ENCODE measurements at places on chromosomes 3 and 15.

DNA sequence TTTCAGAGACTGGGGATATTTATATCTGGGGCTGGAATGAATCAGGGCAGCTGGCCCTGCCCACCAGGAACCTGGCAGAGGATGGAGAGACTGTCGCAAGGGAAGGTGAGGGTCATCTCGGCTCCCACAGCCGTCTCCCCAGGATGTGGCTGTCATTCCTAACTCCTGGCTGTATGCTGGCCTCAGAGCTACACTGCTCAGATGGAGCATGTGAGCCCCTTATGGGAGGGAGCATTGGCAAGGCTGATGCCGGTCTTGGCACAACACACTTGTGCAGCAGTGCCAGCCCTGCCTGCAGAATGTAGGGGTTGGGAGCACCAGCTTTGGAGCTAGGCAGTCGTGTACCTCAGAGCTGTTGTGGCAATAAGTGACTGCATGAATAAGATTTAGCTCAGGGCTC lies 5.2 kb downstream of the RCCD1 start:
- no peak for DNase-seq

- no peak for DNase-seq
Measured at GRCh38 chr15:67946701-67947100, 106.9 kb upstream of the RNU6-1 start.

GRCh38 chr3:142087676-142088075 lies 61.7 kb downstream of the TFDP2 start:
- DNase-seq, result no peak

GRCh38 chr3:44208086-44208485 lies 33.6 kb upstream of the TOPAZ1 start:
- DNase-seq, result no peak

DNA sequence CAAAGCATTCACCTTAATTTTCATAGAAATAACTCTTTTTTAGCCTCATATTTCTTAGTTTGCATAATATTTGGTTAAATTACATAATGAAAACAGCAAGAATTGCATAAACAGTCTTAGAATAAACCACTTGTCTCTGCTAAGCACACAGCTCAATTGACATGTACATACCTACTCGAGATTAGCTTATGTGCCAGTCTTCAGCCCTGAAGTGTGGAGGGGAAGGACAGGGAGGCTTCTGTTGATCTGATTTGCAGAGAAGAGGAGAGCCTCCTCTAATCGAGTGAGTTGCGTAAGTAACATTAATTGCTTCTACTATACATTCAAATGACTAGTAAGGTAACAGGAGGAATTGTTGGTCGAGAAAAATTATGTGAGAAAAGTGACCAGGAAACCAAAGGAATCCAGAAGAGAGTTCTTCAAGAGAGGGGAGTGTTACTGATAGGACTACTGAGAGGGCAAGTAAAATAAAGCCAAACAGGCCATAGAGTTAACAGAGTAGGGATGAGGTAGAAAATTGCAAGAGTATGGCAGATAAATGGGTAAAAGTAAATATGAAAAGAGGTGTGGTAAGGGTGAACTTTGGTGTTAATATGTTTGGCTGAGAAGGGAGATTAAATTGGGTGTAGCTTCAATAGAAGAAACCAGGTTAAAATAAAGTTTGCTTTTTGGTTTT lies 7.1 kb upstream of the GOLIM4 start:
- DNase-seq, result no peak

- DNase-seq, result peak; percentile 7
Measured at GRCh38 chr15:85858586-85859375, 64.1 kb upstream of the KLHL25 start.

- no peak for DNase-seq
Measured at GRCh38 chr15:65910341-65910740, 41.0 kb downstream of the RAB11A start.

DNA sequence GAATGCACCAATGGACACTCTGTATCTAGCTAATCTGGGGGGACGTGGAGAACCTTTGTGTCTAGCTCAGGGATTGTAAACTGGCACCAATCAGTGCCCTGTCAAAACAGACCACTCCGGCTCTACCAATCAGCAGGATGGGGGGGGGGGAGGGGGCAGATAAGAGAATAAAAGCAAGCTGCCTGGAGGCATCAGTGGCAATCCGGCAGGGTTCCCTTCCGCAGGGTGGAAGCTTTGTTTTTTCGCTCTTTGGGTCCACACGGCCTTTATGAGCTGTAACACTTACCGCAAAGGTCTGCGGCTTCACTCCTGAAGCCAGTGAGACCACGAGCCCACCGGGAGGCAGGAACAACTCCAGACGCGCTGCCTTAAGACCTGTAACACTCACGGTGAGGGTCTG lies 827.1 kb downstream of the PLOD2 start:
- no peak for DNase-seq

- no peak for DNase-seq
Measured at GRCh38 chr3:127886231-127886955, 28.6 kb upstream of the KBTBD12 start.

- DNase-seq, result no peak
Measured at GRCh38 chr3:44077267-44077666, 164.4 kb upstream of the TOPAZ1 start.

GRCh38 chr15:35167675-35168074 lies 82.6 kb upstream of the NANOGP8 start:
- no peak for DNase-seq

DNA sequence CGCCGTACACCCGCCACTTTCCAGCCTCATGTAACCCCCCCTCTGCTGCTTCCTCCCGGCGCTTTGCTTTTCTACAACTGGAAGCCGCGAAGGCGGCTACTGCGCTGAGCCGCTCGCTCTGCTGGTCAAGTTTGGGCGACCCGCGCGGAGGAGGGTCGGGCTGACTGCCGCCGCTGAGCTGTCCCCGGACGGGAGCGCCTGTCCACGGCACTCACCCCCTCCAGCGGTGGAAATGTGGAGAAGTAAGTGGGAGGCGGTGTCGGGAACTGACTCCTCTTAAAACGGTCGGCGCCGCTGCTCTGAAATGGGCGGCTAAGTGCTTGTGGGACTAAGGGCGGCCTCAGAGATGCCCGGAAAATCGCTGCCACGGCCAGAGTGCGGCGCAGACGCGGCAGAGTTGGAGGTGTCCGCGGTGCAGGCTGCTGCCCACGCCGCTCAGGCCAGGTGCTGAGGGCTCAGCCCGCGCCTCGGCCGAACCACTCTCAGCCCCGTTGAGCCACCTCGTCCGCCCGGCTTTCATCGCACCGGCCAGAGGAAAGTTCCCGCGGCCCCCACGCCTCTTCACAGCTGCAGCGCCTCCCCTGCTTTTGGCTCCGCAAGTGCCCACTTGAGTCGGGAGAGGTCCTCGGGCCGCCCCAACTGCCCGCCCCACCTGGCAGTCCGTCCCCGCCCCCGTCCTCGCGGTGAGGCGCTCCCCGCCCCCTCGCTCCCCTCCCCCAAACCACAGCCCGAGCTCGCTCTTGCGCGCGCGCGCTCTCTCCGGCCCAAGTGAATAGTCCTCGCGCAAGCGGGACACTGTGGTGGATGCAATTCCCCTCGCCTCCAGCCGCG lies at the start of gene EPHA6:
EPHA6 (plus strand) TSS at position 775 of the 831 bp plus-strand sequence.
- no peak for DNase-seq

GRCh38 chr3:19365471-19365870 lies 217.2 kb downstream of the KCNH8 start:
- DNase-seq, result no peak

DNA sequence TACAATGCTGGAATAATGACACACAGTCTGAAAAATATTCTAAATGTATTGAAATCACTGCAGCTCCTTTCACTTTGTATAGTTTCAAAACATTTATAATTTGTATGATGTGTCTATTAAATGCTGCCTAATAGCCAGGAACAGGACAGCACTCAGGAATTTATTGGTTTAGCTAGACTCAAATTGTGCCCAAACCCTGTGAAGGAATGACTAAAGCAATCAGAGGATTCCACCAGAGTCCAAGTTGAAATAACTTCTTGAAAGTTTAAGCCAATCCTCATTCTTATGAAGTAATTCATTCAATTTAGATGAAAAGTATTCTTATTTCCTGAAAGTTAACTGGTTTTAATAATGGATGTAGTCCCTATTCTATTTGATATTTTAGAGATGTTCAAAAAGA lies 267.0 kb downstream of the ZMAT3 start:
- no peak for DNase-seq

DNA sequence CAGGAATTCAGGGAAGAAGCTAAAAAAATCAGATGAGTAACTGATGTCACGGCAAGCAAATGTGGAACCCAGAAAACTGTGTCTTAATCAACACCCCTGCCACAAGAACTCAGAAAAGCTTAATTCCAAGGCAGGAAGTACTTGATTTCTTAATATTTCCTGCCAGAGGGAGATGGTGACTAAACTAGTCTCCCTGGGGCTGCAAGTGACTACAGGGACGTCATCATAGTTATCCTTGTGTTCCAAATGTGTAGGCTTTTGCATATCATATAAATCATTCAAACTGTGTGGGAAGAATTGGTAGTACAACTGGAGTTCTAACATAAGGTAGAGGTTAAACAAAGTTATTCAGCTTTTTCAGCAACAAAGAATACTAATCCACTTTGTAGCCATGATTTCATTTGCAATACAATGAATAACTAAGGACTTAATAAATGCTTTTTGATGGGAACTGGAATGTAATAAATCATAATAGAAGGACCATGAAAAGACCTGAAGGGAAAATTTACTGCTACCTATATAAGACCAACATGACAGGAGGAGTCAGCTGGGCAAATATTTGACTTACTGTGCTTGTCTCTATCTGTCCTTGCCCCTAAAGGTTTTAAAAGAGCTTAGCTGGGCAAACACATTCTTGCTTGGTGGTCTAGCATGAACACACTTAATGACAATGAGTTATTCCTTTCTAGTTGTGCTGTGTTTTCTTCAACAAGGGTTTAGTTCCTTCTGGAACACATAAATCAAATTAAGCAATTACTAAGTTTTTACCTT lies 76.0 kb upstream of the NECTIN3 start:
- DNase-seq, result no peak

DNA sequence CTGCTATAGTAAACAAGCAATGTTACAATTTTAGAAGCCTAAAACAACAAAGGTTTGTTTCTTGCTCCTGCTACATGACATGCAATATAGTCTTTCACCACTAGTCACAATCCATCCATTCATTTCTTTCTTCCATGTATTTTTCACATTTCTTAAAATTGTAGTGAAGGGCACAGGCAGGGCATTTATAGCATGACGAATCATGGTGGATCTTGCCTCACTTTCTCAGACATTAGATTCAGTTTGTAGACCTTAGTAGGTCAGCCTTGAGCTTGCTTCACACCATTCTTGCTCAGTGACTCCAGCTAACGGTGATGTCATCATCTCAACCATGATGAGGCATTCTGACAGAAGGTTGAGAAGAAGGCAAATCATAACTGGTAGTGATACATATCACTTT lies 546.8 kb downstream of the TBL1XR1 start:
- no peak for DNase-seq

- no peak for DNase-seq
Measured at GRCh38 chr3:138059261-138059660, 49.3 kb downstream of the CLDN18 start.

- DNase-seq, result no peak
Measured at GRCh38 chr15:36658312-36658711, 78.9 kb downstream of the CDIN1 start.

DNA sequence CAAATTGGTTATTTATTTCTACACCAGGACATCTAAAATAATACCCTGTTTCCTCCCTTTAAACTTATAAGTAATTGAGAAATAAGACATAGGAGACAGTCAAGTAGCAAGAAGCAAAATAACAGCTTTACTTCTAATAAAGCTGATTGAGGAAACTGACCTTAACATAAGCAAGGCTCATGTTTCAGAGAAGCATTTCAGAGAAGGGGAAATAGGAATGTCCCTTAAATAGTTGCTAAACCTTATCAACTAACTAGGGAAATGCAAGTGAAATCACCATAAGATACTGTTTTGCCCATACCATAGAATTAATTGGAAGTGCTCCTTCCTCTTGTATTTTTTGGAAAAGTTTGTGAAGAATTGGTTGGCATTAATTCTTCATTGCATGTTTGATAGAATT lies 84.9 kb downstream of the B3GALNT1 start:
- no peak for DNase-seq

DNA sequence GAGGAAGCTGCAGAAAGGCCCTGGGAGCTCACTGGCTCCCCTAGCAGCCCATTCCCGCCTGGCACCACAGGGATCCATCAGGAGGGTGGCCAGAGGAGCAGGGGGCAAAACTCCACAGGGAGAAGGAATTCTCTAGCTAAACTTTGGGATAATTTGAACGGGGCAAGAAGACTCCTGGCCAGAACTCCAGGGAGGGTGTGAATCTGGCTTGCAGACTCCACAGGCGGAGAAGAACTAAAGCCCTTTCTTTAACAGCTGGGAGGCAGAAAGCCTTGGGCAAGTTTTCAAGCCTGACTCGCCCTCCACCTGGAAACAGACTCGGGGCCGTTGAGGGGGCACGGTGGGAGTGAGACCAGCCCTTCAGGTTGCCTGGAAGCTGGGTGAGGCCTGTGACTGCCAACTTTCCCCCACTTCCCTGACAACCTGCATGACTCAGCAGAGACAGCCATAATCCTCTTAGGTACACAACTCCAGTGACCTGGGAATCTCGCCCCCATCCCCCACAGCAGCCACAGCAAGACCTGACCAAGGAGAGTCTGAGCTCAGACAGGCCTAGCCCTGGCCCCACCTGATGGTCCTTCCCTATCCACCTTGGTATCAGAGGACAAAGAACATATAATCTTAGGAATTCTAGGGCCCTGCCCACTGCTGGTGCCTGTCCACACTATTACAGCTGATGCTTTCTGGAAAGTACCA lies 28.6 kb downstream of the SLC27A2 start:
- DNase-seq, result no peak

DNA sequence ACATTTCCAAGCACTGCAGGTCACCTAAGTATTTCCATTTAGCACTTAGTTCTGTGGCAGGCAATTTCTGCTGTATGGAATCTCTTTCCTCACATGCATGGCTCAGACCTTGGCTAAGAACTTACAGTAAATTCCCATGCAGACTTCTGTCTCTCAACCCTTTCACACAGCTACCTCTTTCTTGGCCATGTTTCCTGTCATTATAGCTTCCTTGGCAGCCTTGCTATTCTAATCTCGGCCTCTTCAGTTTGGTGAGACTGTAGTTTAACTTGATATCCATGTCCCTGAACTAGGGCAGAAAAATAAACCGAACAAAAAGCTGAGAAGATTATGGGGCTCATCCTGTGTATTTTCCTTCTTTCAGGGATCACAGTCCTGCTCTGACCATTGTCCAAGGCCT lies 96.0 kb downstream of the SPATA16 start:
- DNase-seq, result no peak

DNA sequence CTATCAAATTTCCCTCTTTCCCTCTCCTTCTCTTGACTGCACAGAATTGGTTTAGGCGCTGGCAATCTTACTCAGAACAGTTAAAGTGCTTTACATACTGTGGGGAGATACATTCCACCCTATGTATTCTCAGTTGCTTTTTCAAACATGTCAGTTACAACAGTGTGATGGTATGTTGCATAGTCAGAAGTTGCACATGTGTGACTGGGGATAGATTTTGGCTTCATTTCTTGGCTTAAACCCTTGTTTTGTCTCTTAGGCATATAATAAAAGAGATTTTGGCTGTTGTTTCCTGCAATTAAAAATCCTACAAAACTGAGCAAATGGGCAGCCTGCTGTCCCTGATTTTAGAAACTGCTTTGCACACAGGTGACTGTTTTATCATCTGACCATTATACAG lies 86.7 kb downstream of the PIK3R4 start:
- no peak for DNase-seq

- no peak for DNase-seq
Measured at GRCh38 chr3:58497097-58497496, 5.2 kb downstream of the KCTD6 start.

- no peak for DNase-seq
Measured at GRCh38 chr15:41937568-41937923, 34.8 kb downstream of the EHD4 start.

- DNase-seq, result no peak
Measured at GRCh38 chr15:82540984-82541431, 751 bp upstream of the RPS17 start.

Measured in NCI-H2107 (cell line).